ENCODE measurements at places on chromosomes 6 and 20.

DNA sequence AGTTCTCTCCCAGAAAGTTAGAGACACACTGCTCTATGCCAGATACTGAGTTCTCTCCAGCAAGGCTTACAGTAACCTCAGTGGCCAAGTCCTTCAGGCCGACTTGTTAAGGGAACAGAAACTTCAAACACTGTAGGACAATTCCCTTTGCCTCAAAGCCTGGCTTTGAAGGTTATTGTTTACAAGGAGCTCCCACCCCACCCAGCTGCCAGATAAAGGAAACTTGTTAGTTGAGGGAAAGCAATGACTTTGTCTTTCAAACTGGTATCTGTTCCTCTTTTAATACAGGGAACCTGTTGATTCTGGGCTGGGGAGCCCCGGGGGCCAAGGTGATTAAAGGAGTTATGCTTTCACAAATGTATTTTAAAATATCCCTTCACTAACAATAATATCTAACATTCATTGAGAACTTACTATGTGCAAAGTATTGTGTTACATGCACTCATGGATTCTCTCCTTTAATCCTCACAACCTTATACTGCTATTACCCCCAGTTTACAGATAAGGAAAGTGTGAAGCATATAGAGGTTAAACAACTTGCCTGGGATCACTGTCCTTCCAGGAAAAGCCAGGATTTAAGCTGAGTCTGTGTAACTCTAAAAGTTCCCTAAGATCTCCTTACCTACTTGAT, 27.6 kb upstream of the CDKN1A start:
- peak; percentile 88 for DNase-seq

- DNase-seq = no peak
These were observed 293.9 kb downstream of the QKI start for GRCh38 chr6:163708466-163708865.

DNA sequence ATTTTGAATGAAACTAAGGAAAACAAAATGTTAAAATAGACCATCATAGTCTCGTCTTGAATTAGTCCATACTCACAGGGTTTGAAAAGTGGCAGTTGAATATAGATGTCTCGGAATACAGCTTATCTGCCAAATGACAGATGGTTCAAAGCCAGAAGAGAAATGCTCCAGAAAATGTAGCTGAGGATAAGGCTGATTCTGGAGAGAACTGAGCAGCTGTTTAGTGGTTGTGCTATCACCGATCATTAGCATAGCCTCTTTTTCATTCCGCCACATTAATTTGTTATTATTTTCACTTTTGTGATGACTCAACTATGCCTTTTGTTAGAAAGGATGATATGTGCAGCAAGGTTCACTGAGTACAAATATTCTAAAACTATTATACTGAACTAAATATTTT, 390.2 kb upstream of the MAN1A1 start:
- no peak for DNase-seq

DNA sequence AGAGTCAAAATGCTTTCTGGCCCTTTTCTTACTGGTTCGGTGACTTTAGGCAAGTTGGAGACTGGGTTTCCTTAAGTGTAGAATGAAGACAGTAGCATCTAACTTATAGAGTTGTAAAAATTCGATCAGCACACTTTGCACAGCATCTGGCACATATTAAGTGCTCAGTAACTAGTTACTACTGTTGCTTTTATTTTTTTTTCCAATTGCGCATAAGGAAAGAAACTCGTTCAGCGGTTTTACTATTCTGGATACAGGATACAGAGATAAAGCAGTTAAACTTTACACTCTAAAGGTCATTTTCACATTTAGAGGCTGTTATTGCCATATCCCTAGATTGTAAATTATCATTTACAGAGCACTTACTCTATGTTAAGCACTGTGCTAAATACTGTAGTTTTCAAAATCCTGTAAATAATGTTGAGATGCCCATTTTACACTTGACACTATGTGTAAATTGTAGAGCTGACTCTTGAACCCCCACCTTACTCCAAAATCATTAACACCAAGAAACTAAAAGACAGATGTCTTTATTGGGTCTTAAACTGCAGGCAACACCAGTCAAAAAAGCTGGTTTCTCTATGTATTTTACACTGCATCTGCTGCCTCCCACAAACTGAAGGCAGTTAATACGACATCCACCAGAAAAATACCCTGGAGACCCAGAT, 886 bp downstream of the ROMO1 start:
- no peak for DNase-seq

DNA sequence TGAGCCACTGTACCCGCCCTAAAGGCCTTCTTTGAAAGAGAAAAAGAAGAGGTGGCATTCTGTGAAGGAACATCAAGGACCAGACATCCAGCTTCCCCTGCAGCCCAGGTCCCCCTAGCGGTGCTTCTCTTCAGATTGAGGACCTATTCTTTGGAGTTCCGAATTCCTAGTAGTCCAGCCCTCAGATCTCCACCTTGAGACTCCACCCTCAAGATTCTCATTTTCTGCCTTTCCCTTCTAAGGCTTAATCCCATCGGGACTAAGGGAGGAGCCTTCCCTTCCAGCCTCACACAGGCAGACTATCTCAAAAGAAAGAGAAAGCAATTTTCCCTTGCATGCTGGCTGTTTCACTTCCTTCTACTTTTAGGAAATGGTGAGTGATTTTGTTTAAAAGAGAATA, 32.5 kb downstream of the MUC22 start:
- peak; percentile 71 for DNase-seq

DNA sequence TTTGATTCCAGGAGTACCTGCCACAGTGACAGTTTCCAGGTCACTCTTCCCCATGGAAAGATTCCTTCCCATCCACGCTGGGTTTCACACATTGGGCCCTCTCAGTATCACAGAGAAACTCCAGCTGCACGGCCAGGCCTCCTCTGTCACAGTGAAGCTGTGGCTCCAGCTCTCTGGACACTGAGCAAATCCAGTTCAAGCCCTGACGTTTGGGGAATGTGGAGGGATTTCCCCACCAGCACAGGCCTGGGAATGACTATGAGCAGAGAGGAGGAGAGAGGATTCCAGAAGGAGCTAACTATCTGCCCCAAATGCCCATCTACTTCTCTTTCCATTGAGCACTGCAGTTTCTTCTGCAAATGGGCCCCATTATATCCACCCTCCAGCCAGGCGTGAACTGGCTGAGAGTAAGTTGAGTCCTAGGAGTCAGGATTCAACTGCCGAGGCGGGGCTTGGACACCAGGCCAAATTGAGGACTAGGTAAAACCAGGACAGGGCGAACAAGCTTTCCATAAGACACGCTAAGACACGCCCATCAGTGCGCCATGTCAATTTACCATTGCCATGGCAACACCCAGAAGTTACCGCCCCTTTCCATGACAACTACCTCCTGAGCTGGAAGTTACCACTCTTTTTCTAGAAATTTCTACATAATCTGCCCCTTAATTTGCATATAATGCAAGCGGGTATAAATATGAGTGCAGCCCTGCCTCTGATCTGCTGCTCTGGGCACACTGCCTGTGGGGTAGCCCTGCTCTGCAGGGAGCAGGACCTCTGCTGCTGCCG, 9.2 kb upstream of the BNIP5 start:
- no peak for DNase-seq
